ENCODE measurements at places on chromosomes 1 and 21. TPM values are rescaled to one million over a fixed set of nuclear protein-coding genes. Genes with fewer than 3 reads are reported as not detected.

GRCh38 chr1:229230893-229231753 lies 39.8 kb upstream of the RAB4A start:
- DNase-seq: no peak

- DNase-seq: no peak
Observed at GRCh38 chr1:213759359-213760181, 228.2 kb upstream of the PROX1 start.

DNA sequence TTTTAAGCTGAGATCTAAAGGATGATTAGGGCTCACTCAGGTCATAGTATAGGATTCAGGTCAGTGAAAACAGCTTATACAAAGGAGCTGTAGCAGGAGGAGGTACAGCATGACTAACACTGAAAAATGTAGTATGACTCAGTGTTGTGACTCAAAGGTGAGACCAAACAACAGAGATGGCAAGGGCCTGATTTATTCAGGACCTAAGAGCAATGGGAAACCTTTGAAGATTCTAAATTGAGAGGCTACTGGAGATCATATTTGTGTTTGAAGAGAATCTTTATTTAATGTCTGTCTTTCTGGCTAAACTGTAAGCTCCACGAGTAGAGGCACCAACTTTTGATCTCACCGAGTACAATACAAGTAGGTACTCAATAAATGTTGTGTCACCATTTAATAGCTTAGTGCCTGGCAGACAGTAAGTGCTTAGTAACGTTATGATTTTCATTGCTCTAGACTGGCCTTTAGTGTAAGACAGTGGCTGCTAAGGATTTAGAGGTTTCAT lies 43.5 kb downstream of the PRKAA2 start:
- peak; percentile 20 for DNase-seq

DNA sequence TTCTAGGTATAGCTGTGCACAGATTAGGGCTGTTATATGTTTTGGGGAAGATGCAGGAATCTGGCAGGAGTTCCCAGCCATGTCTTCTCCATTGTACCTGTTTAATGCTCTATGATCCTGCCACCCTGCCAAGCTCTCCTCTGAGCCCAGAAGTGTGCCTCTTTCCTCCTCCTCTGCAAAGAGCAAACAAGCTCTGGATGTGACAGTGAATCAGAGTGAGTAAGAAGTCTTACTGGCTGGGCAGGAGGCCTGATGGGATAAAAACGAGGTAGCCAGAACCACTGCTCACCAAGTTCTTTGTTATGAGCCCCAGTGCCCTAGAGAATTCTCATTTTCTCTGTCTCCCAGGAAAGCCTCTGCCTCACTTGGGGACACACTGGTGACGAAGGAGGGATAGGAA lies 69.0 kb downstream of the BRINP2 start:
- DNase-seq: no peak

DNA sequence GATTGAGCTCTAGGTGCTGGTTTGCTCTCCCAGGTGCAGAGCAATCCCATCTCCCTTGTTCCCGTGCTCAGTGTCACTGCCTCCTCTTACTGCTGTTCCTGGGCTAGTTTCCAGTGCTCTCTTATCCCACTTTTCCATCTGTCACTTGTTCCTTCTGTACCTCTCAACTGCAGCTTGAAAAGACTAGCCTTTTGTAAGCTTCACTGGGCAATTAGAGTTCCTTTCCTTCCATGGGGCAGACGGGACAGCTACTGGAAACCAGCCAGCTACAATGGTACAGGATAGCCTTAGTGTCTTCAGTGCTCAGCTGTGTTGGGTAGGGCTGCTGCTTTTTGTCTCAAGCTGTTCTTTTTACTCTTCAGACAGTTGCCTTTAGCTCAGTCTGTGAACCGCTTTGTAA lies 31.6 kb downstream of the AGT start:
- DNase-seq: no peak

NGF gene
- polyA plus RNA-seq: 42.4 TPM

BACE2 gene
- polyA plus RNA-seq: 38.5 TPM

ATP8B2 gene
- 73.3 TPM for polyA plus RNA-seq

Measured in BJ (cell line).